ENCODE measurements at places on chromosomes 7 and 10.

GRCh38 chr10:52212802-52213201 is 101.3 kb upstream of the DKK1 start:
- DNase-seq = no peak

DNA sequence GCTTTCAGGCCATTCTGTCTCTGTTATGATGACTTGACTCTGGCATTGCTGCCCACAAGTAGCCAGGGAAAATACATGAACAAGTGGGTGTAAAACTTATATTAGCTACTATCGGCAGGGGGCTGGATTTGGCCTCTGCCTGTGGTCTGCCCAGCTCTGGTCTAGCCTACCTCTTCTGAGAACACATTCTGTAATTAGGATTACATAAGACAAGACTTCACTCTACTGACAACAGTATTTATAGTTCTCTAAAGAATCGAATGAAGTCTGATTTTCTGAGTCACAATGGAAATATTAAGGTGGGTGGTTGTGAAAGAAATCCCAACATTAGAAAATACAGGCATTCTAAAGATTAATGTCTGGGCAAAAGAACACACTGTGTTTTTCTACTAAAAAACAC is 55.5 kb downstream of the DLD start:
- DNase-seq = no peak

GRCh38 chr10:12063483-12063818 is 5.3 kb upstream of the DHTKD1 start:
- no peak for DNase-seq

DNA sequence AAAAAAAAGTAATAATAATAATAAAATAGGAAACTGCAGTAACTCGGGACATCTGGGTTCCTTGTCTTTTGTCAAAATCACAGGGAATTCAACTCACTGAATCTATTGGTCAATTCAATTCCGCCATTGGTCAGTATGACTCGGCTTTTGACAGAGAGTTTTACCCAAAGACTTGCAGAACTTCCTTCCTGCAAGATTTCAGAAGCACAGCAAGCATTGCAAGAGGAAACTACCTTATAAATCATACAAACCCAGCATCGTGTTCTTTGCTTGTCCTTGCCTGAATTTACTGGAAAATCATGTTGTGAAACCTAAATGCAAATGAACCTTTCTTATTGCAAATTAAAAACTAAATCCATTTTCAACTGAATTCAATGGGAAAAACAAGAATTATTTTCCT is 15.5 kb downstream of the KLF6 start:
- no peak for DNase-seq

- DNase-seq = no peak
Measured at GRCh38 chr7:5429857-5430611, 6.4 kb upstream of the TNRC18 start.

- DNase-seq = no peak
Measured at GRCh38 chr7:106551936-106552335, 109.0 kb downstream of the CCDC71L start.

- peak; percentile 50 for DNase-seq
Measured at GRCh38 chr10:84156768-84157167, 16.8 kb upstream of the GPR15LG start.

- no peak for DNase-seq
Measured at GRCh38 chr10:96705134-96705533, 15.2 kb downstream of the PIK3AP1 start.

DNA sequence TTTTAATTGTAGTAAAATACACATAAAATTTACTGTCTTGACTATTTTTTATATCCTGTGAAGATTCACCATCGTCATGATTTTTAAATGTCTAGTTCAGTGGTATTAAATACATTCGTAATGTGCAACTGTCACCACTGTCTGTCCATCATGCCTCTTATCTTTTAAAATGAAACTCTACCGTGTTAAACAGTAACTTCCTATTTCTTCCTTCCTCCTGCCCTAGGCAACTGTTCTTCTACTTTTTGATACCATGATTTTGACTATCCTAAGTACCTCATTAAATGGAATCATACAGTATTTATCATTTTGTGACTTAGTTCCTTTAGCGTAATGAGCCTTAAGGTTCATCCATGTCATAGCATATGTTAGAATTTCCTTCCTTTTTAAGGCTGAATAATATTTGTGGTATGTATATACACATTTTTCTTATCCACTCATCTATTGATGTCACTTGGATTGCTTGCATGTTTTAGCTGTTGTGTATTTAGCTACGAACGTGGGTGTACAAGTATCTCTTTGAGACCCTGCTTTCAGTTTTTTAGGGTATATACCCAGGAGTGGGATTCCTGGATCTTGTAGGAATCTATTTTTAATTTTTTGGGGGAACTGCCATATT is 13.5 kb downstream of the SLK start:
- DNase-seq = no peak

GRCh38 chr10:5233324-5233723 is 36.7 kb downstream of the AKR1C4 start:
- no peak for DNase-seq

DNA sequence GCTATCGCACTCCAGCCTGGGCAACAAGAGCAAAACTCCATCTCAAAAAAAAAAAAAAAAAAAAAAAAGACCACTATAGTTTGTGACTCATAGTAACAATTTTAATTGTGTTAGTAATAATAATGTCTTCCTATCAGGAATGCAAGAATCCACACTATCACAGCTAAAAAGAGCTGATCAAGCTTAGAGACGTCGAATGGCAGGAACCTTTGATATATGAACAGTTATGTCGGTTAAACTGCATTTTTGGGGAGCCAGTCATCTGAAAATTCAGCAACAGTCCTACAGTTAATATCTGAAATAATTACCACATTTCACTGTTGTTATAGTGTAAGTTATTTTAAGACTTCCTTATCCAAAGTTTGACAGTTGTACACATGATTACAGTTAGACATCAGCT is 8.8 kb downstream of the PHYH start:
- no peak for DNase-seq

DNA sequence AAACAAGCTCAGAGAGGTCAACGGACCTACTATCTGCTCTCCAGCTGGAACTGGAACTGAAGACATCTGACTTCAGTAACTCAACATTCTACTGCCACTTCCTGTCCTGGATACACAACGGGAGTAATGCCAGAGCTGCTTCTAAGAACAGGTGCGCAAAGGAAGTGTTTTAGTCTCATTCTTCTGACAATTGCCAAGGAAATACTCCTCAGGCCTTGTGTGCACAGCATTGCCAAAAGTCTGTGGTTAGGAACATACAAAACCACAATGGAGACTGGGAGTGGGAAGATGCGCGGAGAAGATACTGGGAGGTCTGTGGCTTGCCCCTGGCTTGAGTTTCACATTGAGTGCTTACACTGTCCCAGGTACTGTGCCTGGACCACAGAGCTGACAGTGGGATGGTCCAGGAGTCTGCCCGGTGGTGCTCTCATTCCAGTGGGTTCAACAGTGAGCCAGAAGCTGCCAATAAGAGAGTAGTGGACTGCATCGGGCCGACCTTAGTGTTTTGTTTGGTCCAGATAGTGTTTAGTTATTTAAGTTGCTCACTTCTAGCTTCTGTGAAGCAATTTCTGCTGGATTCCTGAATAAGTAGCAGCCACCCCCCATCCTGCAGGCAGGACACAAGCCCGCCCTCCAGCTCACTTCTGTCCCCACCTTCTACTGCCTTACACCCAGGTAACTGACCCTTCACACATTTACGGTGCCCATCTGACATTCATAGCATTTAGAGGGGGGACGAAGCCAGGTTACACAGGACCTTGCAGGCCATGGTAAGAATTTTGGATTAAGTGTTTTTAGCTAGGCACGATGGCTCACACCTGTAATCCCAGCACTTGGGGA is 10.3 kb downstream of the TBL2 start:
- DNase-seq = no peak

- DNase-seq = no peak
Measured at GRCh38 chr10:23643111-23643780, 204.4 kb downstream of the OTUD1 start.

DNA sequence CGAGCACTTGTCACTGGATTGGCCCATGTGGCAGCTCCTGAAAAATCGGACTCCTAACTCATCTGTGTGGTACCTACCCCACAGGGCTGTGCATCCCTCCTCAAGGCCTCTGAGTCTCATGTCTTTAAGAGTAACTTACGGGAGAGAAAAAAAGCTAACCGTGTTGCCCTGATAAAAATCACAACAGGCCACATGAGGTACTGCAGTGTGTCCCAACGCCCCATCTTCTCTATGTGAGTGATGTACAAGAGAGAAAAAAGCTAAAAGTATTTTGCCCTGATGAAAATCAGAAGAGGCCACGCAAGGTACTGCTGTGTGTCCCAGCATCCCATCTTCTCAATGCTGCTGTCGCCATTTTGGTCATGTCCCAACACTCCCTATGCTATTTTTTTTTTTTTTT is 41.2 kb upstream of the ADRB1 start:
- DNase-seq = no peak

- no peak for DNase-seq
Measured at GRCh38 chr7:152986376-152986775, 226.8 kb downstream of the ACTR3B start.

GRCh38 chr10:89162596-89162995 is 44.5 kb downstream of the CH25H start:
- DNase-seq = no peak

- no peak for DNase-seq
Measured at GRCh38 chr10:10132009-10132408, 885.7 kb upstream of the CELF2 start.

GRCh38 chr7:142612237-142612881 is 136.9 kb upstream of the PRSS1 start:
- DNase-seq = no peak

DNA sequence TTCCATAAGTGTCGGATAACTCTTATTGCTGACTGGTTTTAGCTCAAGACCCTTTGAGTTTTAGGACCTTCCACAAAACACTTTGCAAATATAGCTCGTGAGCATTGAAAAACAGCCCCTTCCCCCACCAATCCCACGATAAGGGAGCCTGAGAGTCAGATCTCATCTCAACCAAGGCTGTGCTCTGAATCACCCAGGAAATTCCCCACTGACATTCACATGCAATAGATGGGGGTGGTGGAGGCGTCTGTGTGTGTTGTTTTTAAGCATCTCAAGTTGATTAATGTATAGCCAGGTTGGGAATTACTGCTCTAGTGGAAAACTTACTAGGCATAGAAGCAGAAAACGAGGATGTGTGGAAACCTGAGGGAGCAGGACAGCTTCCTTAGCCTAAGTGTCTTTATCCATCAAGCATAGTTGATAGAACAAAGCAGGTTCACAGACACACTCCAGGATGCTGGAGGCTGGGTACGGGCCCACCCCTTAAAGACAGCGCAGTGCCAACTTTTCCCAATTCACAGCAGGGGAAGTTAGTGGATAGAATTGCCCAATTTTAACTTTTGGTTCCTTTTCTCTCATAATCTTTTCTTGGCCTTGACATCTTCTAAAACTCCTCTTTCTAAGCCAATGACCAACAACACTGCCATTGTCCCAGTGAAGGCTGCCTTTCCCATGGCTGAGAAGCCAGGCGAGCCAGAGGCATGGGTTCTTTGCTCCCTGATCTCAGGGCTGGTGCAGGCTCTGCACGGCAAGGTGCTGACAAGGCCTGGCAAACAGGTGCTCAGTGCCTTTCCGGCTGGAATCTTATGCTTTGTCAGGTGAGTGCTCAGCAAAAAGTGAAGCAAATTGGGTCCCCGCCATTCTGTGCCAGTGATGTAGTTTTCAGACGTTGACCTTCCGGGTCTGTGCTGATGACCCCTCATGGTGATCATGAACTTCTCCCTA is 98.5 kb upstream of the INSIG1 start:
- no peak for DNase-seq

GRCh38 chr10:118873091-118873737 is 118.4 kb upstream of the CACUL1 start:
- no peak for DNase-seq

DNA sequence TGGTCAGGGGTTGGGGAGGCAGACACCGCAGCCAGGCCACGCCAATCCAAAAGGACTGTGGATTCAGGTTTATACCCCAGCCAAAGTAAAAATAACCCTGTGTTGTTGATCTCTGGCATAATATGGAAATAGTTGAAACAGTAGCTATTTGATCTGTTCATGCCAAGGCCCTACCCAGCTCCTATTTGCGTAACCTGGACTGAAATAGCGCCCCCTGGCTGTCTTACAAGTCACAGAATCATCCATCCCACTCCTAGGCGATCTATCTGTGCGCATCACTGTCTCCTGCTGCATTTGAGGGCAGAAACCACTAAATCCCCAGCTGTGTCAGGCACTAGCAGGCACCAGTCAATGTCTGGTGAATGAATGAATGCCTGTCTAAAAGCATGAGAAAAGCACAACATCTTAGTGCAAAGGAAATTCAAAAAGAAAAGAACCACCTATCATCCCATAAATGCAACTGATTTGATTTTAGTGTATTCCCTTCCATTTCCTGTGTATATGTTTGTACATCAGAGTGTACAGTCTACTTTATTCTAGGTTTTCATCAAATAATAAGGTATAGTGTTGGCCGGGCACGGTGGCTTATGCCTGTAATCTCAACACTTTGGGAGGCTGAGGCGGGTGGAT is 160.0 kb downstream of the SLIT1 start:
- DNase-seq = peak; percentile 47

DNA sequence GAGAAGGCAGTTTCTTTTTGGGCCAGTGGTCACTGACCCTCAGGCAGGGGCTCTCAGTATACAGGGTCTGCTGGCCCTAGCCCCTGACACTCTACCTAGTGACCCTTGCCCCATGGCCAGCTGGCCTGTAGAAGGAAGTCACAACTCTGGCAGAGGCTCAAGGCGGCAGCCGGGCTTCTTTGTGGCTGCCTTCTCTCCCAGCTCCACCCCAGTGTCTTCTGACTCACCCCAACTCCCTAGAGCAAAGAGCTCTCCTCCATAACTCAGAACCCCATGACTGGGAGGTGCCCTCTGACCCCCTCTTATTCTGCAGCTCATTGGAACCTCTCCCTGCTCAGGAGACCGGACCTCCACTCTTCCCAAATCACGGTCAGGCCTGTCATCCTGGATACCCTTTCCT is 358.2 kb downstream of the FGFR2 start:
- DNase-seq = no peak

DNA sequence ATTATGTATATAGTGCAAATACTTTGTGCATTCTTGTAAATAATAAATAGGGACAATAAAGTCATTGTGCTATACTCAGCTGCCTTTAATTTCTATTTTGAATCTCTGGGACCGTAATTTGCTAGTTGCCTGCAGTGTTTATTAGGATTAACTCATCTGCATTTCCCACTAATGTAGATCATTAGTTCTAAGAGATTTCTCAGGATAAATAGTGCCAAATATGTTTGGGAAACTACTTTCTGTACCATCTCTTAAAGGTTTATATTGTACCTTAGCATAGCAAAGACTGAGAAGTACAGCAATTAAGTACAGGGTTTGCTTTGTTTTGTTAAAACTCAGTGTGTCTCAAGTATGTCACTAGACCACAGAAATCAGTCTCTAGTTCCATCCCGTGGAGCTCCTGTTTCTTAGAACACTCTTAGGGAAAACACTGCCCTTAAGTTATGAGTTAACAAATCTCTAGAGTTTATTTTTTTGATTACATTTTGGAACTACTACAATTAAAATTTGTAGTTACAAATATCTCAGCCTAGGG is 26.0 kb downstream of the ADD3 start:
- no peak for DNase-seq

GRCh38 chr7:149218469-149219420 is 20.7 kb upstream of the ZNF212 start:
- no peak for DNase-seq

Data from activated gamma-delta T cell treated with Interleukin-2 at 50 U/mL for 16 hours (primary cell).